NCI-H2081 treated with DMSO at 0.1 percent for 48 hours (cell line): ENCODE measurements at places on chromosomes 11 and 22.
A peak's percentile ranks its signal among the peaks of the same experiment; 100 is the strongest.

DNA sequence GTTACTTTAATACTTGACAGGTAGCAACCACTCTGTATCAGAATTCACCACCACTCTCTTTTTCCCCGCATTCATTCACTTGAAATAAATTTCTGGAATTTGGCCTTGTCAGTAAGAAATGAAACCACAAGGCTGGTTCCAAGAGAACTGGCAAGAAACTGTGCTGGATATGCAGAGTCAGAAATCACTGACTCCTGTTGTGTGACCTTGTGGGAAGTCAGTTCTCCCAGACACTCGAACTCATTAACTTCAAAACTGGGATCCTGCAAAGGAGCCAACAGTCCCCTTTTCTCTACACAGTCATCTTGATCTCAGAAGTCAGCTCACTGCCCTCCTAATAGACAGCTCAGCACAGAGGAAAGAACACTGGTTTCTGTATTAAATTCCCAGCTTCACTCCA is 142.7 kb downstream of the LRRC4C start:
- DNase-seq, result no peak

DNA sequence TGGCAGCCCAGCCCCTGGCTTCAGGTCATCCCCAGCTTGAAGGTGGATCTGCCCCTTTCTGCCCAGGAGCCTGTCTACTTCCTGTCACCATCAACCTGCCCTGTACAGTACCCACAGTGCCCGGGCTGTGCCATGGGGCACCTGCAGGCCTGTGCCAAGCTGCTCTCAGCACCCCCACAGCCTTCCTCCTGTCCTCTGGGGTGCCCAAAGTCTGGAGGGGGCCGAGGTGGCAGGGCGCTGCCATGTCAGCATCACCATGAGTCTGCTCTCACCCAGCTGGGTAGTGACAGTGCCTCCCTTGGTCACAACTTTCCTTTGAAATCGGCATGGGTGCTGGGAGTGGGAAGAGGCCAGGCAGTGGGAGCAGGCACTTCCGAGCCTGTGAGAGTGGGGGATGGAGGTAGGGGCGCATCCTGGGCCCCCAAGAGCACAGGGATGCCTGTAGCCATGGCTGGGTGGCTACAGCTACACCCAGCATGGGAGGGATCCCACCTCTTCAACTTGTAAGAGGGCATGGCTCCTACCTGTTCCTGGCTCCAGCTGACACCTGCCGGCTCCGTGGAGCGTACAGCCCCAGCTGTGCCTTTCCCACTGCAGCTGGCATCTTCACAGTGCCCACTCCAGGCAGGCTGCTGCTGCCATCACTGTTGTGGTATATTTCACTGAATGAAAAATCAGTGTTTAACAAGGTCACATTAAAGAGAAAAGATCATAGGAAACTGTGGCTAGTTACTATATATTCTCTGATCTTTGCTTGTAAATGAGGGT is 42.9 kb downstream of the RNF169 start:
- DNase-seq, result no peak

GRCh38 chr11:70325824-70326223 is 55.3 kb downstream of the PPFIA1 start:
- no peak for DNase-seq

DNA sequence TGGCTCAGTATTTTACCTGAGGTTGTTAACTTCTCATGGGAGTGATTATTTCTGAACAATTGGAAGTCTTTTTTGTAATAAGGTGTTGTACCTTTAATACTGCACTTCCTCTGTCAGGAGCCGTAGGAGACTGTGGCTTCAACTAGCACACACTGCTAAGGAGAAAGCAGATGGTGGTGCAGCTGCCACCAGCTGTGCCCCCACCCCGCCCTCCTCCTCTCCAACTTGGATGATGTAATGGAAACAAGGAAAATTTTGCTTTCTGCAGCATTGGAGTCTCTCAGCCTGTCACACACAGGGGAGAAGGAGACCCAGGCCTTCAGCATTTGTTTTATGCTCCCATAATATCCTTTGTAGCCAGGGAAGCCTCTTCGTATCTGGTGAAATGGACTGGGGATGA is 91.2 kb downstream of the TEAD1 start:
- DNase-seq, result peak; percentile 87

DNA sequence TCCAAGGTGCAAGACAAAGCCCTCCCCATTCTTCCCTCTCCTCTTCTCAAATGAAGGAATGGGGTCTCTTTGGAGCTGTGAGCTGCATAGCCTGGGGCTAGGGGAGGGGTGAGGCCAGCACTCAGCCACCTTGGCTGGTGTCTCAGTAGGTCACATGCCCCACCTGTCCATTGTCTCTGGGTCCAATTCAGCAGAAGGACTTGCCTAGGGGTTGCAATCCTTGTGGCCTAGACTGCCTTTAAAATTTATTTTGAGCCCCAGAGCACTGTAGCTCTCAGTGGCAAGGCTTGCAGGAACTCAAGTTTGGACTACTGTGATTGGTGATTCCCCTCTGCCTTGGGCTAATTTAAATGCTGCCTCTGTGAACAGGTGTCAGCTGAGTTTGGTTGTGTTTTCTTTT is 336.7 kb downstream of the DDX10 start:
- no peak for DNase-seq

GRCh38 chr11:129546266-129546665 is 170.6 kb downstream of the BARX2 start:
- no peak for DNase-seq

DNA sequence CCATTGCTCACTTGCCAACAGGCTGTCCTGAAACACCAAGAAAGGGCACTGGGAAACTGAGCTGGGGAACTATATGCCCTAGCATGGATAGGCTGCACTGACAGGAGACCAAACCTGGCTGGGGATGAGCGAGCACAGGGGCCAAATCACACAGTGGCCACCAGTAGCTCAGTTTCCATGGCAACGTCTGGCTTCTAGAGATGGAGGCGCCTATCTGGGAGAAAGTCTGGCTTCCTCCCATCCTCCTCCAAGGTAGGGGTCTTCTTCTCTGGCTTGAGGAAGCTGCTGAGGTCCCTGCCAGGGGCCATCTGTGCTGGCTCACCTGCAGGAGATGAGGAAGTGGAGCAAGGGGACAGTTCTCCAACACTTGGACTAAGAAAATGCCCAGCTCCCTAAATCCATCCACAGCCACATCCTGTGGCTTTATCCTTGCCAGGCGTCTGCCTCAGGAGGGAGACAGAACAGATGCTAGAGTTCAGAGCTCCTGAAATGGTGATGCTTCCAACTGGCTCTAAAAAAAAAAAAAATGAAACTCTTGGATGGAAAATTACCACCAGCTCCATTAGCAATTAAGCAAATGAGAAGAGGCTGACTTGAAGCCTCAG is 48.3 kb downstream of the SYT13 start:
- DNase-seq, result no peak
